Brain pericyte (primary cell): ENCODE measurements at places on chromosomes 16 and 17.

DNA sequence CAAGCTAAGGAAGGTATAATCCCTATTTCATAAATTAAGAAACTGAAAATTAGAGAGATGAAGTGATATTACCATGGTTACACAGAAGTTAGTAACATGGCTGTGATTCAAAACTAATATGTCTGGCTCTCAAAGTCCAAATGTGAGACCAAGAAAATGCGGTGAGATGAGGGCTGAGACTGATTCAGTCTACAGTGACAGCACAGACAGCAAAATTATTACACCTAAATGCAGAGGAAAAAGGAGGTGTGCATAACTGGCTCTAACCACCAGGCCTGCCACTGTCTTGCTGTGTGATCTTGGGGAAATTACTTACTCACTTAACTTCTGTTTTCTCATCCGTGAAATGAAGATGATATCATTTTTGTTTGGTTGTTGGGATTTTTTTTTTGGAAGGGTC, 270.0 kb upstream of the SOX9 start:
- no peak for DNase-seq

GRCh38 chr17:28398280-28398981, 7.6 kb downstream of the SLC46A1 start:
- no peak for DNase-seq

DNA sequence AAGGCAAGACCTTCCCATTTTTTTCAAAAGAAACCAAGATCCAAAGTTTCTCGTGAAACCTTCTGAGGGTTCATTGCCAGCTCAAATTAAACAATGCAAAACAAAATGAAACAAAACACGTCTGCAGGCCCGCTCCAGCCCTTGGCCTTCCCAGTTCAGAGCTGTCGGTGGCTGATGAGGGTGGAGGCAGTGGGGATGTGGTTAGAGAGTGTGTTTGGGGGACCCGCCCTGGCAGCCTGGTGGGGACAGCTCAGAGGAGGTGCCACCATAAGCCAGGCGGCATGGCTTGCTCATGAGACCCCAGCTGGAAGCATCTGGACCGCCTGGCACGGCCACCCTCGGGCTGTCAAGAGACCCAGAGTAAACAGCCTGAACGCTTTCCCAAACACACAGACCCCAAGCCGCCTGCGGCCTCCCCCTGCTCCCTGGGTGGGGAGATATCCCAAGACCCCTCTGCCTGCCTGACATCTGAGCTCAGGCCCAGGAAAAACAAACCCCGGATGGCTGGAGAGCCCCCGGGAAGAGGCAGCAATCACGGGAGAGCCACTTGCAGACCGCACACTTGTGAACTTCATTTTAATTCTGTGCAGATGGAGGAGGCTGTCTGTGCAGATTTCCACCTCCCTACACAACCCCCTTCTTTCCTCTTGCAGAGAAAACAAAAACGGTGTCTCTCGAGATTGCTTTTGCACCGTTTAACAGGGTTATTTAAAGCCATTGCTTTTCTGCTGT, 35.4 kb upstream of the LITAF start:
- no peak for DNase-seq

DNA sequence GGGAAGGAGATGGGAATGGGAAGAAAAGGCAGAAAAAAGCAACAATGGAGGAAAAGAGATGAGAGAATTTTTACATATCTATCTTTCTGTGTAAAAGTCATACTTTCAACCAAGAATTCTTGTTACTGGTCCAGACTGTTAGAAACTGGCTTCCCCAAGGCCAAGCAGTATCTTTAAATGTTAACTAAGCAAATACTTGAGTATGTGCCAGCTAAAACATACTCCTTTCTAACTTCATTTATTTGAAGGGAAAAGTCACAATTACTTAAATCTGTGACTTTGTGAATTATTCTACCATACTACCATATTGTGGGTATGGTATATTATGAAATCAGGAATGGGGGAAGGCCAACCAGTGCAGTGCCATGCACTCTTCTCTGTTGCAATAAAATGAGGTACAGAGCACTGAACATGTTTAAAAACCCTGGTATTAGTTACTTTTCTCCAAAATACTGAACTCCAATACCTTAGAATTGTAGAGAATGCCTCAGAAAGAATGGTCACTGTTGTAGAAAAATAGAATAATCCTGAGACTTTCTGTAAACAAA, 92.3 kb upstream of the C17orf78 start:
- no peak for DNase-seq

DNA sequence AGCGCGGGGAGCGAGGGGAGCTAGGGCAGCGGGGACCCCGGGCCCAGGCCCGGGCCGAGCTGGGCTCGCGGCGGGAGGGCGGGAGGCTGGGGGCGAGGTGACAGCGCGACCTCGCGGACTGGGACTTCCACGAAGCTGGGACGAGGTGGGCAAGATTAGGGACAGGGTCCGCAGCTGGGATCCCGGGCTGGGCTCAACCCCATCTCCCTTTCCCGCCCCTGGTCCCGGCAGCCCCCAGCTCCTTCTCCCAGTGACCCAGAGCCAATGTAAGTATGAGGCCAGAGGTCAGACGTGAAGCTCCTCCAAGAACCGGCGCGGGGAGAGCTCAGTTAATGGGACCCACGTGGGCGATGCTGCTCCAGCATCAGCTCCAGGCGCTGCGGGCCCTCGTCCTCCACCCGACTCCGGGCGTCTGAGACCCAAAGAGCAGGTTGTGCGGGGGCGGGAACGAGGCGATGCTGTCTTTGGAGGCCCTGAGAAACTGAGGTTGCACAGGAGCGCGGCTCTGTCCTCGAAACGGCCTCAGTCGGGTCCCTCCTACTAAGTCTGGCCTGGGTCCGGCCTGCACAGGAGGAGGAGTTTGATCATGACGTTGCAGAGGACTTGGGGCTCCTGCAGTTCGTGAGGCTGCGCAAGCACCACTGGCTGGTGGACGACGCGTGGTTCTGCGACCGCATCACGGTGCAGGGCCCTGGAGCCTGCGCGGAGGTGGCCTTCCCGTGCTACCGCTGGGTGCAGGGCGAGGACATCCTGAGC, 585 bp downstream of the ALOX12 start:
- DNase-seq, result no peak

- DNase-seq, result peak; percentile 13
Measured at GRCh38 chr16:48366165-48367093, 18.8 kb downstream of the SIAH1 start.

GRCh38 chr17:9272501-9273200, 251.3 kb downstream of the NTN1 start:
- DNase-seq, result no peak

GRCh38 chr16:78727536-78727935, 628.1 kb downstream of the WWOX start:
- DNase-seq, result no peak

DNA sequence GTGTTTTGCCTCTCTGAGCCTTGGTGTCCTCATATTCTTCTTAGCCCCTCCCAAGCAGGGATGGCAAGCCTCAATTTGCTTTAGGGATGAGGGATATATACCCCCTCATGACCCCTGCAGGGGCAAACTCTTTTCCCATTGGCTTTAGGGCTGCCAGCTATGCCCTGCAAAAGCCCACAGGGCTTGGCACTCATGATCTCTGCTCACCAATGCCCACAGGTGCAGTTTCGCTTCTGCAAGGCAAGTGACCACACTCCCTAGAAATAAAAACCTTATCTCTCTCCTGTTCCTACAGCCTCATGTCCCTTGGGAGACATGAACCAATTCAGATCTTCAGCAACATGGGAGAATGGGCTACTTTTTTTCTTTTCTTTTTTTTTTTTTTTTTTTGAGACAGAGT, 8.8 kb downstream of the BEAN1 start:
- no peak for DNase-seq

DNA sequence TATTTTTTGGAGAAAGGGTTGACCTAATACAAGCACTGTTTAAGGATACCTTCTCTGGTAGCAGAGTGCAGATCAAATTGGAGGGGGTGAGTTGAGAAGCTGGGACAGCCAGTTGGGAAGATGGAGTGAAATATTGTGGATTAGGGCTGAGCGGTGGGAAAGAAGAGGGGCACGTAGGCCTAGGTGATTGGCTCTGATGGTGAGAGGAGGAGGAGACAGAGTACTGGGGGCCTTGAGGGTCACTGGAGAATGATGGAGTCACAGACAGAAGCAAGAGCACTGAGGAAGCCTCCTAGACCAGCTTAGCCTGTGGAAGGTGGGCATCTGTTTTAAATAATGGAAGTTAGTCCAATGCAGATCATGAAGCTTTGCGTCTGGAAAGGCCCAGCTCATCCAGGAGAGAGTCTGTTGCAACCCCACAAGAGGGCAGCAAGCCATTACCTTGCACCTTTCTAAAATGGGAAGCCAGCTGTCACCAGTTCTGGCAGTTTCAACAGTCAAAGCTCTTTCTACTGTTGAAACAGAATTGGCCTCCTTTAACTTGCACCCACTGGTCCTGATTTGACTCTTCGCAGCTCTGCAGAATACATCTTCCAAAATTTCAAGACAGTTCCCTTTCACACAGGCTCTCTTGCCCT, 11.8 kb downstream of the SLC9A5 start:
- no peak for DNase-seq

DNA sequence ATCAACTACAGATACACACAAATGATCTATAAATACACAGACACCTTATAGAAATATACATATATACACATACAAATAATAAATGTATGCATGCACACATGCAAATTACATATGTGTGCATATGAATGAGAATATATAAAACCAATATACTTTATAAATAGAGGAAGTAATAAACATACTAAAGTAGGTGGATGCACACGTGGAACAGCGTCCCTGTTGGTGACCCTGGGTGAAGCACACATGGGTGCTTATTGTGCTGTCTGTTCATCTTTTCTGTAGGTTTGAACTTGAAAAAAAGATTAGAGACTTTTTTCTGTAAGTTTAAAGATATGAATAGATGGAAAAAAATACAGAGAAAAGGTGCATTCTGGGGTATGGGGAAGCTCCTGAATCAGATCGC, 111.3 kb downstream of the SDR42E1 start:
- DNase-seq, result no peak

GRCh38 chr17:2433696-2434095, 32.8 kb upstream of the MNT start:
- no peak for DNase-seq

- DNase-seq, result no peak
Measured at GRCh38 chr17:74677558-74678466, 34.9 kb downstream of the CD300LF start.

DNA sequence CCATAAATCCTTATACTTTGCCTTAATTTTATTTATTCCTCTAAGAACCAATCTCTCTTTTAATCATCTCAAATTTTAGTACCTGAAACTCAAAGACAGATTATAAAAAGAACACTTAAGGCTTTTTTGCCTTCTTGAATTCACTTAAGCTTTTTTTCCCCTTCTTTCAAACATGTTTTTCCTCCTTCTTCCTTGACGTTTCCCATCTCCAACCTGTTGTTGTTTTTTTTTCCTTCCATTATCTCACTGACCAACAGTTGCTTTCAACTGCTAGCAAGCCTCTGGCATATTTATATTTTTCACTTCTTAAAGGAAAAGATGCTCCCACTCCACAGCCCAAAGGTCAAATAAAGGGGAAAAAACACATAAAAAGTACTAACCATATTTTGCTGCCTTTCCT, 32.2 kb downstream of the SPOP start:
- no peak for DNase-seq

DNA sequence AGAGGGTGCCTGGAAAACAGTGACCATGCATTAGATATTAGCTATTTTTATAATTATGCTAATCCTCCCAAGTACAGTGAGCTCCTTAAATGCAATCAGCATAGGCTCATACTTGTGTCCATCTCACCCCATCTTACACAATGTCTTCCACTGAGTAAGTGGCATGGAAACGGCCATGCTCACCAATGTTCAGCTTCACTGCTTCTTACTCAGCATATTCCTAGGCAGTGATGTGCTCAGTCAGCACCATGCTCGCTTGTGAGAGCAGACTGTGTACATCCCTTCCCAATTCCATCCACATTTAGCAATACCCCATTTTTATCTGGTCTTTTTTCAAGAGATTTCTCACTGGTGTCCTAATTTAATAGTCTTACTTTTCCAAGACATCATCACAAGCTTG, 454.8 kb upstream of the SOX9 start:
- no peak for DNase-seq

DNA sequence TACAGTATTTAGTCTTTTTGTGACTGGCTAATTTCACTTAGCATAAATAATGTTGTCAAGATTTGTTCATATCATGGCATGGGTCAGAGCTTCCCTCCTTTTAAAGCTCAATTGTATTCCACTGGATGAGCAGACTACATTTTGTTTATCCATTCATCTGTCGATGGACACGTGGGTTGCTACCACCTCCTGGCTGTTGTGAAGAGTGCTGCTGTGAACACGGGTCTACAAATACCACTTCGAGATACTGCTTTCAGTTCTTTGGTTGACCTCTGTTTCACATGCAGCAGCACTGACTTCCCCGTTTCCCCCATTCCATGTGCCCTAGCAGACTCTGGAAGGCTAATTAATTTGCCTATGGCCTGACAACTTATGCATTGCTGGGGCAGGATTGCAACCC, 285.4 kb downstream of the SHISA9 start:
- DNase-seq, result no peak

- no peak for DNase-seq
Measured at GRCh38 chr17:21282231-21282630, 2.3 kb upstream of the MAP2K3 start.

DNA sequence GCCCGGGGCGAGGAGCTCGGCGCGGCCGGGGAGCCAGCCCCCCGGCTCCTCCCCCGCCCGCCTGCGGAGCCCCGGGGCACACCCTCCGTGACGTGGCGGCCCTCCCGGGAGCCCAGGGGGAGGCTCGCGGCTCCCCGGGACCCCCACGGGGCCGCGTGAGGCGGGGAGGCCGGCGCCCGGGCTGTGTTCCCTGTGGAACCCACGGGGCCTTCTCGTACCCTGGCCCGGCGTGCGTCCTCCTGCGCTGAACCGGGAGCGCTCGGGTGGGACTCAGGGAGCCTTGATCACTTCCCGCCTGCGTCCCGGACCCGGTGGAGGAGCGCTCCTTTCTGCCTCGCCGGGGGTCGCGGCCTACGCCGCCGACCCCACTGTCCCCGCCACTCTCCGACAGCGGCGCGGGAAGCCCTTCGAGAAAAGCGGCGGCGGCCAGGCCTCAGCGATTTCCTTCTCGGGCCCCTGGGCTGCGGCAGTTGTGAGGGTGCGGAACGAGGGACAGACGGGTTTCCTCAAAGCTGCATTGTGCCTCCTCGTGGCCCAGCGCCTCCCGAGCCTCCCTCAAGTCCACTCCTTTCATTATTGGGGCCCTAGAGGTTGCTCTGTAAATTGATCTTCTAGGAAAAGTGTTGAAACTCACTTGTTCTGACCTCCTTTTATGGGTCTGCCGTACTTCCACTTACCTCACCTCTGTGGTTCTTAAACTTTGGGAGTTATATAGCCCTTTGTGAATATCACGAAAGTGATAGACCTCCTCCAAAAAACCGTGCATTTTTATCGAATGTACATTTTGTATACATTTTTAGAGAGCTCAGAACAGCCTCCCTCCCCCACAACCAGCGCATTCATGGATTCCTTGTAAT, 597 bp downstream of the LIG3 start:
- peak; percentile 47 for DNase-seq

- DNase-seq, result no peak
Measured at GRCh38 chr17:43129671-43130010, 4.5 kb upstream of the BRCA1 start.

DNA sequence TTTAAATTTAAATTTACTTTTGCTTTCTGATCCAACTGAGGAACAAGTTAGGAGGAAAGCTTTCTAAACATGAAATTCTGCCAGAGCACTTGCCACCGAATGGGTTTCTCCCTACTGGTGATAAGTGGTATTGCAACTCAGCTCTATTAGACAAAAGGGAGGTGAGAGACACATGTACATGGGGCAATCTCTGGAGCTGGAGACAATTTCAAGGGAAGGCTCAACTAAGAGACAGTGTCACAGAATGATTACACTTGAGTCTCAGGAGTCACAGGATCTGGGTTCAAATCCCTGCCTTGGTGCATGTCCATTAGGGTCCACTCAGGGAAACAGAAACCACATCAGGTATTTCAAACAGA, 37.4 kb downstream of the SOCS1 start:
- DNase-seq, result no peak
